ENCODE measurements at places on chromosomes 1 and 21.
A peak's percentile ranks its signal among the peaks of the same experiment; 100 is the strongest.

GRCh38 chr1:42157667-42158066, 4.5 kb downstream of the GUCA2B start:
- no peak for DNase-seq

DNA sequence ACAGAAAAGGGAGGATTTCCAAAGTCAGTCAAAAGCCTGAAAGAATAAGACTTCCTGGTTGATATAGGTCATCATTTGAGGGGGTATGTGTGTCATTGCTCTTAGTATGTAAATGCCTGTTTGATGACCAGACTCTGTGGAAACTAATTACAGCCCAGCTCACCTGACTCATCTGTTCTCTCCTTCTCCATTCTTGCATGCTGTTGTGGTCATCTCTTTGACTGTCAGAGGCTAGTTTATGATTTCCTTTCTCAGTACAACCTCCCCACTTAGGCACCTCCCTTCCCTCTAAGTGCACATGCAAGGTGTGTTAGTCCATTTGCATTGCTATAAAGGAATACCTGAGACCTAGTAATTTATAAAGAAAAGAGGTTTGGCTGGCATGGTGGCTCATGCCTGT, 2.4 kb upstream of the C1orf116 start:
- no peak for DNase-seq

DNA sequence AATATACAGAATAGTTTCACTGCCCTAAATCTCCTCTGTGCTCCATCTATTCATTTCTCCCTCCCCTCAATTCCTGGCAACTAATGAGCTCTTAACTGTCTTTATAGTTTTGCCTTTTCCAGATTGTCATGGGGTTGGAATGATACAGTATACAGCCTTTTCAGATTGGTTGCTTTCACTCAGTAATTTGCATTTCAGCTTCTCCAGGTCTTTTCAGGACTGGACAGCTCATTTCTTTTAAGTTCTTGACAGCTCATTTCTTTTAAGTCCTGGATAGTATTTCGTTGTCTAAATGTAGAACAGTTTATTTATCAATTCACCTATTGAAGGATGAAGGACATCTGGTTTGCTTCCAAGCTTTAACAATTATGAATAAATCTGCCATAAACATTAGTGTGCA, 22.6 kb downstream of the KRTAP21-3 start:
- DNase-seq: no peak

DNA sequence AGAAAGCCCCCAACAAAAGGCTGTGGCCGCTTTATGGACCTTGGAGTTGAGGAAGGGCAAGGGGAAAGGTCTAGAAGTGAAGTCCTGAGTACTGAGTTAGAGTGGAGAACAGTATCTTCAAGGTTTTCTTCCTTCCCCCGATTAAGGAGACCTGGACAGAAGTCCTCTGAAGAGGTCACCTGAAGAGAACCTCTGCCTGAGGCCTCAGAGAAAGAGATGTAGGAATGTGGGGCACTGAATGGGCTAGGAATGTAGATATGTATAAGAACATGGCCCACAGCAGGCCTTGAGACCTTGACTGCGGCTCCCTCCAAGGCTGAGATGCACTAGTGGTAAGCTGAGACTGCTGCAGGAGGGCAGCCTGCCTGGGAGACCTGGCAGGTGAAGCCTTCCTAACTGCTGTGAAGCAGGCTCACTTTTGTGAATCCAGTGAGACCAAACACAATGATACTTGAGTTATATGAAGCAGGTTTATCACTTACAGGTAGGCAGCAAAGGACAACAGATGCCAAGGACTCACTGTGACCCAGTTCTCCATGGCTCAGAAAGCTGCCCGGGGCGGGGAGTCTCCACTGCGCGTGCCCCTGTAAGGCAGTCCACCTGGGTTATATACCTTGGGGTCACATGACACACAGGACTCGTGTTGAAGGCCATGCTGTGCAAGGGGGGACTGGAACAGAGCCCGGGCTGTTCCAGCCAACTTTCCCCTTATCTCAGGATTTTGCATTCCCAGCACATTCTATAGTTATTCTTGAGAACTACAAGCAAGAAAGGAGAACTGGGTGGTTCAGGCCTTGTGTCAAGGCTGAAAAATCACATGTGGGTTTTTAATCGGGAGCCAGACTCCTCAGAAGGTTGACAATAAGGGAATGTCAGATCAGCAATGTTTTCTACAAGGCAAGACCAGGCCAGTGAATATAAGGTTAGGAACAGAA, 78.8 kb upstream of the PPM1J start:
- no peak for DNase-seq

- no peak for DNase-seq
Observed at GRCh38 chr1:109771712-109772657, 8.3 kb upstream of the EPS8L3 start.

DNA sequence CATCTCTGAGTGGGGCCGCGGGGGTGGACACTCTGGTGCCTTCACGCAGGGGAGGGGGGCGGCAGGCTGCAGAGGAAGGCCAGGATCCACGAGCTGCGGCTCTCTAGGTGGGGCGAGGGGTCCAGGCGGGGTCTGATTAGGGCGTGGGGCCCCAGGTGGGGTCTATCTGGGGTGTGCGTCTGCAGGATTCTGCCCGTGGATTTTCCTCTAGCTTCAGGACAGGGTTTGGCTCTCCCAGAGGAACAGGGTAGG, 6.3 kb downstream of the JMJD4 start:
- no peak for DNase-seq

DNA sequence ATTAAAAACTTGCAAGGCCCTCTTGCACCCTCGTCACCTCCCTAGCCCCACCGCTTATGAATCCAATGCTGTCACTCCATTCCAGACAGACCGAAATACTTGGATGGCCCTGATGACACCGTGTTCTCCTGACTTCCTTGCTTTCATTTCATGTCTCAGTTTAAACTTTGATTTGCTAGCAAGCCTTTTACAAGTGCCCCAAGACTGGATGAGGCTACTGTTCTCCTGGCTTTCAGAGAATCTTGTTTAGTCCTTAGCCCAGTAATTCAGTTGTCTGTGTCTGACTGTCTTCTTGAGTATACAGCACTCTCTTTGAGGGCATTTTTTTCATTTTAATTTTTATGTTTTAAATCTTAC, 824 bp upstream of the IFI44L start:
- peak; percentile 59 for DNase-seq

- DNase-seq: no peak
Observed at GRCh38 chr1:3176028-3176427, 107.0 kb downstream of the PRDM16 start.

- DNase-seq: no peak
Observed at GRCh38 chr1:223056802-223057201, 86.2 kb downstream of the TLR5 start.

GRCh38 chr1:172380441-172381244, 39.8 kb upstream of the C1orf105 start:
- no peak for DNase-seq

GRCh38 chr1:168230709-168231108, 4.9 kb downstream of the SFT2D2 start:
- DNase-seq: no peak

- no peak for DNase-seq
Observed at GRCh38 chr1:197919346-197920066, 2.3 kb downstream of the LHX9 start.

- no peak for DNase-seq
Observed at GRCh38 chr1:59223989-59224634, 72.8 kb upstream of the FGGY start.

DNA sequence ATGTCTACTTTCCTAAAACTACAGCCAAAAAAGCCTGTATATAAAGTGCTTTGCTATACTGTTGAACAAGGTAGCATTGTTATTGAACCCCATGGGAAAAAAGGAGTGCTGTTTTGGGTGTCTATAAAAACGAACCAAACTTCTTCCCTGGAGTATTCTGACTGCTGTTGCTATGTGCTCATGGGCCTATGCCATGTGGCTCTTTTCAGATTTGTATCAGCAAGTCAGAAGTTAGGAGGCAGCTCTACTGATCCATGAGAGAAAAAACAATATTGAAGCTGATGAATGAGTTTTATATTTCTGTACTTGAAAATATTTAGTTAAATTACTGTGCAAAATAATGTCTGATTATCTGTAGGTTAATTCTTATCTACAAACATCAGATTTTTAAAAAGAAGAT, 66.5 kb downstream of the ADGRL2 start:
- no peak for DNase-seq

DNA sequence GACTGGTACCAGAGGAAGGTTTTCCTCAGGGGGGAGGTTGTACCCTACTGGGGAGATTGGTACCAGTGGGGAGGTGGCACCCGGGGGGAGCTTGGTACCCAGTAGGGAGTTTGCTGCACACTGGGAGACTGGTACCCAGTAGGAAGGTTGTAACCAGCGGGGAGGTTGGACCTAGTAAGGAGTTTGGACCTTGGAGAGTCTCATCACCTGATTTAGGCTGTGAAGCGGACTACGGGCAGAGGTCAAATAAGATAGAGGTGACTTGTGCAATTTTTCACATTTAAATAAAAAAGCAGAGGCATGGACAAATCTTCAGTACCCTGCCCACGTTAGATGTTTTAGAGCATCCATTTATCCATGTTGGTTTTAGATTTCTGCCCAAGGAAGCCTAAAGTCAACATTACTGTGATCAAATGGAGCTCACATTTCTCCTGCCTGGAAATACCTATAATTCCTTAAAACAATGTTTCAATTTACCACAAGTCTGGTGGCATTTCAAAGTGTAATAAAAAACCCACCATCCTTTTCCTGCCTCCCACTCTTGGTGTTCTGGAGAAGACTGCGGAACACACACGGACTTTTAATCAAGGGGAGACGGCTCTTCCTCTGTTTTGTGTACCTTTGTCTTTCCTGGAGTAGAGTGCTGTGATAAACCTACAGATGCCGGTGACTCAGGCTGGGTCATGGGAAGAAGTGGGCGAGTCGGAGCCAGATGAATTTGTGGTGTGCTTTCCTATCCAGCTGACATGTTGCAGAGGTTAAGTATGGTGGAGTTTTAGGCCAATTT, 36.2 kb upstream of the MRPS6 start:
- DNase-seq: no peak

DNA sequence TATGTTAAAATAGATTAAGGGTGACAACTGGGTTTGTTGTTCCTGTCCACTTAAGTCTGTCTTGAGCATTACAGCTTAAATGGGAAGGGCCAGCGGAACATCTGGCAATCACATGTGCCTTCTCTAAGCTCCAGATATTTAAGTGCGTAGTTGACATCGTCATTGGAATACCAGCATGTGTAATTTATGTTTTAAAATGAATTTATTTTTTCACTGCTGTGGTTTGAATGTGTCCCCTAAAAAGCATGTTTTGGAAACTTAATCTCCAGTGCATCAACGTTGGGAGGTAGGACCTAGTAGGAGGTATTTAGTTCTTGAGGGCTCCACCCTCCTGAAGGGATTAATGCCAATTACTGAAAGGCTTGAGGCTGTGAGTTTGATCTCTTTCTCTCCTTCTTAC, 13.4 kb downstream of the ZCCHC17 start:
- no peak for DNase-seq

DNA sequence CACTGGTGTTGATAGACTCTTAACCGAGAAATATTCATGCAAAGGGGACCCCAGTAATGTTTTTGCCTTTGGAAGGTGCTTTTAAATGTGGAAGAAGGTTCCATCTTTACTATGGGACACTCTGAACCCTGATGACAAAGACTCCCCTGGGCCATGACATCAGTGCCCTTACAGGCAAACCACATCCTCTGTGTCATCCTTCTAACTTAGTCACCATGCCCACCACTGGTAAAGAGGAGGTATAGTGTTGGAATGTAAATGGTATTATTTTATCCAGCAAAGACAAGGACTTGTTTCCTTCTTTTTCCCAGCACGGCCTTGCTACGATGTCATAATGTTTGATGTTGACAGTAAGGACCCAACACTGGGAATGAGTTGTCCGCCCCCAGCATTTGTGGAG, 12.6 kb downstream of the METTL13 start:
- no peak for DNase-seq

- no peak for DNase-seq
Observed at GRCh38 chr1:14426854-14427253, 171.6 kb upstream of the KAZN start.

- no peak for DNase-seq
Observed at GRCh38 chr1:218945050-218945449, 228.6 kb upstream of the LYPLAL1 start.

GRCh38 chr21:25491267-25491666, 116.0 kb downstream of the MRPL39 start:
- DNase-seq: no peak

GRCh38 chr1:84969489-84970250, 27.2 kb downstream of the MCOLN2 start:
- DNase-seq: no peak

GRCh38 chr1:42837709-42838108, 8.7 kb upstream of the ZNF691 start:
- DNase-seq: peak; percentile 39

GRCh38 chr21:25938658-25939395, 204.1 kb downstream of the GABPA start:
- DNase-seq: peak; percentile 42

DNA sequence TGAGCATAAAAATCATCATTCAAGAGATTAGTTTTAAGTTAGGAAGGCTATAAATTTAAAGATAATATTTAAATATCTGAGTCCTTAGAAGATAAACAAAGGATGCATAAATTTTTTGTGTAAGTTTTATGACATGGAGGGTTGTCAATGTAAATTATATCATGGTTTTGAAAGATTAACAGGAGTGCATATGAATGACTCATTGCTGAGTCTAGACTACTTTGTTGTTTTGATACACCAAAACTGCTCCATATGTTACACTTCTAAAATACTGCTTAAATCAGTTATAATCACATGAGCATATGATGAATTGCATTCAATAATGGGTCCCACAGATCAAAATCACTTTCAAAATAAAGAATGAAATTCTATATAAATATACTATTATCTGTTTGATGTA, 312.5 kb downstream of the KCNT2 start:
- no peak for DNase-seq

- no peak for DNase-seq
Observed at GRCh38 chr1:27136998-27137542, 17.9 kb downstream of the SLC9A1 start.

GRCh38 chr1:198072177-198072576, 84.6 kb upstream of the NEK7 start:
- no peak for DNase-seq

GRCh38 chr1:40583980-40584379, 52.5 kb downstream of the ZNF684 start:
- no peak for DNase-seq

- DNase-seq: no peak
Observed at GRCh38 chr1:9355503-9355902, 62.8 kb downstream of the SPSB1 start.

GRCh38 chr21:28699596-28700259, 292.9 kb downstream of the LTN1 start:
- no peak for DNase-seq

DNA sequence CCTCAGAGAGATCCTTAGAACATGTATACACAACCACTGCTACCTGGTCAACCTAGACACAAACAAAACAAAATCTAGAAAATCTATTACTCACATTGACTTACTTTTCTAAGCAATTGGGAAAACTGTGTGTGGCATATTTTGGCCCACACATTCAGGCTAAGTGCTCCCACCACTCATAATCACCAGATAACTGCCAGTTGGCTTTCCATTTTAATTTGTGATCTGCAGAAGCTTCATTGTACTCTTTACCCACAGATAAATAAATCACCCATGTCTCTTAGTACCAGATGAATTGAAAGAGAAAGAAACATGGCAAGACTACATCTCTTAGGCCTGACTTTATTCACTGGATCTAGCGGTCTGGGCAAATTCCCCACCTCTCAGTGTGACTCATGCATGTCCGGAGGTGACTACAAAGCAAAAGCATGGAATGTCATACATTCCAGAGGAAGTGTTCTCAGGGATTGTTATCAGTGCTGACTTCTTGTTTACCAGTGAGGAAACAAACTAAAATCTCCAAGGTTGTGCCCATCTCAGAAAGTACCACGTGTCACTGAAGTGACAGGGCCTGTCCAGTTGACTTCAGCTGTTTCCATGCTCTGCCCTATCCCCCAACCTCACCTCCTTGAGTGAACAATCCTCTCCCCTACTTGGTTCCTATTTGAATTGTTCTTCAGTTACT, 52.4 kb upstream of the BCL10 start:
- DNase-seq: no peak

All from pons (tissue), 1 donor.